ENCODE measurements at places on chromosomes 4 and X. TPM values are rescaled to one million over a fixed set of nuclear protein-coding genes. Genes with fewer than 3 reads are reported as not detected.

GRCh38 chr4:78581618-78582017 is 30.0 kb downstream of the ANXA3 start:
- DNase-seq: no peak

DNA sequence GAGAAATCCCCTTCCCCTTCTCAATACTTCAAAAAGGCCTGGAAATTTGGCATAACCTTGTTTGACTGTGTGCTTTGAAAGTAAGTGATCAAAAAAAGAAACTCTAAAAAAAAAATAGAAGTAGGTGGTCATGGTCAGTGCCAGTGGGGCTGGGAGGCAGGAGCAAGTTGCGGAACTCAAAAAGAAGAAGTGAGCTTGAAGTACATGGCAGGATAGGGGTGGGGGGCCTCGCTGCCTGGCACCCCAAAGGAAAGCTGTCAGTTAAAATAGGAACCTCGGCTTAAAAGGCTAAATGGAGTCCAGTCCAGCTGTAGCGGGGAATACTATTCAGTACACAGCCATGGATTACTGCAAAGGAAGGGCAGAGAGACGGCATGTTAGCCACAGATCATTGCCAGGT is 12.2 kb upstream of the NKRF start:
- DNase-seq: no peak

- no peak for DNase-seq
Observed at GRCh38 chr4:40055511-40055862, 1.2 kb upstream of the N4BP2 start.

GRCh38 chrX:153387345-153387744 is 13.8 kb downstream of the PNMA6E start:
- DNase-seq: no peak

GRCh38 chr4:92304121-92304520 is 355 bp downstream of the GRID2 start:
- DNase-seq: no peak

- DNase-seq: no peak
Observed at GRCh38 chr4:25637581-25638220, 17.9 kb upstream of the SLC34A2 start.

DNA sequence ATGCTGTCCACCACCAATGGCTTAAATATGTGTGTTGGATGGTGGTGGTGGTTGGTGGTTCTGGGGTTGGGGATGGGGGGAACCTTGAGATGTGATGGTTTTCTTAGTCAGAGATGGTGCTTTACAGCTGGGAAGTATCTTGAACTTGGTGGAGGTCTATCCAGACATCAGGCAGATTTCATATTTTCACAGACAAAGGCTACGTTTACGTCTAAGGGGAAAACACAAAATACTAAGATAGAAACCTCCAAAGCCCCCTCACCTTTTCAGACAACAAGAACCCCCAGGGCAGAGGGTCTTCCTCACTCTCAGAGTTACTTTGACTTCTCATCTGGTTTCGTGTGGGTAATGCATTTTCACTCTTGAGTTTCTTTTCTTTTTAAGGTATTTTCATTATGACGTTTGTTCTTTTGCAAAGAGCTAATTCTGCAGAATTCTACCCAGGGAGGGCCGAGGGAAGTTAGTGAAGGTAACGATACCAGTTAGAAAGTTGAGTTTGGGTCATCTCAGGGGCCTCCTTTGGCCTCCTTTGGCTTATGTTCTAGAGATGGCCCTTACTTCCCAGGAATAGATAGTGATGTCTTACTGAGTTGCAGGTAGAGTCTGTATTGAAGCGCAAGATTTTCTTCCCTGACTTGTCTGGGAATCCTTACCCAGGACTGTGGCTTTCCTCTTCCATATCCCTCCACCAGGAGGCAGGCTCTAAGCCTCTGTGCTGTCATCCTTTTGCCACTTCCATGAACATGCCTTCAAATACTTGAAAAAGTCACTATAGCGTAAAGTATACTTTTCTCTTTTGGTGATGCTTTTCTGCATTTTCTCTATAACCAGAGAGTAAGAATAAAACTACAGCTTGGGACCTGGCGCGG is 31.9 kb downstream of the RHOH start:
- no peak for DNase-seq

GRCh38 chr4:9816285-9816684 is 34.9 kb downstream of the DRD5 start:
- no peak for DNase-seq

DNA sequence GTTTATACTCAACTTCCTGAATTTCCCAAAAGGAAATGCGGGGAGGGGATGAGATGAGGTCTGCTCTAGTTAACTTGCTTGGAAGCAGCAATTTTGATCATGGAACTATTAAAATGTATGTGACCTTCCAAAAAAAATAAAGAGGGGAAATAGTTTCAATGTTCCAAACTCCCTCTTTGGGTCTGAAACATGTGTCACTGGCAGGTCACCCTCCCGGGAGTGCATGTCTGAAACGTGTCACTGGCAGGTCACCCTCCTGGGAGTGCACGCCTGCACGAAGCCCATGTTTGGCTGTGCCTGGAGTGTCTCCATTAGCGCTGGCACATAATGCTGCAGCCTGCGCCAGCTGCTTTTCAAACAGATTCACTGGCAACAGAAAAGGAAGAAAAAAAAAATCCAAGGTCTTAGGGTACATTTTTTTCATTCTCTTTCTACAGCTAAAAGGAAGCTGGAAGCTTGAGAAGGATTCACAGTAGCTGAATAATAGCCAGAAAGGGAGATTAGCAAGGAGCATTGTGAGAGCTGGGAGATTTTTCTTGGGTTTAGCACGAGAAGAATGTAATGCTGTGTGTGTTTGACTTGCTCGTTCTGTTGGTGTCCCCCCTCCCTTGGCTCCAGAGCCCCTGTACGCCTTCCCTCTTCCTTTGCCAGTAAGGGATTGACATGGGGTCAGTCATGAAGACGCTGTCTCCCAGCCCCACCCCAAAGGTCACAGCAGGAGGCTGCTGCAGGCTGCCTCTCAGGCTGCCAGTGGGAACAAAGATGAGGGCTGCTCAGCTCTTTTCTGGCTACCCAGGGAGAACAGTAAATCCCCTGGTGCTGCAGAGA is 39.2 kb upstream of the TLR3 start:
- DNase-seq: no peak

GRCh38 chr4:156598138-156598681 is 373.4 kb downstream of the PDGFC start:
- no peak for DNase-seq

- DNase-seq: no peak
Observed at GRCh38 chr4:119032921-119033685, 102.5 kb upstream of the MYOZ2 start.

- DNase-seq: no peak
Observed at GRCh38 chrX:30965767-30966166, 76.7 kb upstream of the TAB3 start.

DNA sequence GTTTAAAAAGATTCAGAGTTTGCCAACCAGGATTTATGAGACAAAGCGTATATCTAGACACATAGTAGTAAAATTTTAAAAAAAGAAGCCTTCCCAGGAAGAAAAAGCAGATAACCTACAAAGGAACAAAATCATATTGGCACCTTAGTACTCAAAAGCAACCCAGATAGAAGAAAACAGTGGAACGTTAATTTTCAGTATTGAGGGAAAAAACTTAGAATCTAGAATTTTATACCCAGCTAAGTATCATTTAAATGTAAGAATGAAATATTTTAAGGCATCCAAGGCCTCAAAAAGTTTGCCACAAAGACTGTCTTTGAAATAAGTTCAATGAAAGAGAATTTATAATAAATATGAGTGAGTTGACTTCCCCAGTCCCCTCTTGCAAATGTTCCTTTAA is 96.5 kb upstream of the EOLA2 start:
- no peak for DNase-seq

- DNase-seq: no peak
Observed at GRCh38 chr4:102535398-102536082, 34.4 kb downstream of the NFKB1 start.

LEF1 gene
- total RNA-seq: 24.5 TPM

UCP1 gene
- not detected for total RNA-seq

SH2D1A gene
- total RNA-seq: 58.4 TPM
